ENCODE measurements at places on chromosomes 11 and 22.
A peak's percentile ranks its signal among the peaks of the same experiment; 100 is the strongest.

DNA sequence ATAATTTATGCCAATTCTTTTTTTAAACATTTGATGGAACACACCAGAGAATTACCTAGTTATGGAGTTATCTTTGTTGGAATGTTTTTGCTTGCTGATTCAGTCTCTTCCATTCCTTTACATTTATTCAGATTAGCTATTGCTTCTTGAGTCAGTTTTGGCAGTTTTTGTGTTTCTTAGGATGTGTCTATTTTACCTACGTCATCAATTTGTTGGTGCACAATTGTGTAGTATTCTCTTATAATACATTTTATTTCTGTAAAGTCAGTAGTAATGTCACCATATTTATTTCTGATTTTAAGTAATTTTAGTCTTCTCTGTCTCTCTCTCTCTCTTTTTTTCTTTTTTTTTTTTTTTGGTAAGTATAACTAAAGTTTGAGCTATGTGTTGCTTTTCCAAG, 929.5 kb upstream of the RAG2 start:
- DNase-seq, result no peak

DNA sequence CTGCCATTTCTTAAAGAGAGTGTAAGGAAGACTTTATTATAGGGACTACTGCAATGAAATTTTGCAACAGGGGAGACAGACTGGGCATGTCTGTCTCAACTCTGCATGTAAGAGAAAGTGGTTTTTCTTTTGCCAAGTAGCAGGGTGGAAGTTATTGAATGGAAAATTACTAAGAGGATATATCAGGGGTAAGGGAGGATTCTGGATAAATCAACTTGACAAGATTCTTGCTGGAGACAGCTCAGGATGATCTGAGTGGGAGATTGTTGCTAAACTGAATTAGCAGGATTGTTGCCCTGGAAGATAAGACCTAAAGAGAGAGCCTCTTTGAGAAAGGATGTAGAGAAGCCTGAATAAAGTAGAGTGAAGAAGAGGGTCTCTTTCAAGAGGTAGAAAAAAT, 145.8 kb downstream of the LUZP2 start:
- DNase-seq, result no peak

GRCh38 chr11:86089659-86090058, 20.8 kb upstream of the PICALM start:
- DNase-seq, result no peak

DNA sequence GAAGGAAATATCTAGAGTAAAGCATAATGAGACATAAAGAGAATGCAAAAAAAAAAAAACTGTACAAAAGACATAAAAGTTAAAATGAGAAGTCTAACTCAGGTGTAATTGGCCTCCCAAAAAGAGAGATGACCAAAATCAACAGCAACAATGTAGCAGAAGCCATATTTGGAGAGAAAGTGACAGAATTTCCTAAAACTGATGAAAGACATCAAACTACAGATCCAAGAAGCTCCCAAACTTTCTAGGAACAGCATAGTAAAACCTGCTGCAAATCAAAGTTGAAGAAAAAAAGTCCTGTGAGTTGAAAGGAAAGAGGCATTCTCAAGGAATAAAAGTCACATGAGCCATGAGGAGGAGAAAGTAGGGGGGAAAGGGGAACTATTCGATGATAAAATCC, 231.3 kb downstream of the METTL15 start:
- no peak for DNase-seq

DNA sequence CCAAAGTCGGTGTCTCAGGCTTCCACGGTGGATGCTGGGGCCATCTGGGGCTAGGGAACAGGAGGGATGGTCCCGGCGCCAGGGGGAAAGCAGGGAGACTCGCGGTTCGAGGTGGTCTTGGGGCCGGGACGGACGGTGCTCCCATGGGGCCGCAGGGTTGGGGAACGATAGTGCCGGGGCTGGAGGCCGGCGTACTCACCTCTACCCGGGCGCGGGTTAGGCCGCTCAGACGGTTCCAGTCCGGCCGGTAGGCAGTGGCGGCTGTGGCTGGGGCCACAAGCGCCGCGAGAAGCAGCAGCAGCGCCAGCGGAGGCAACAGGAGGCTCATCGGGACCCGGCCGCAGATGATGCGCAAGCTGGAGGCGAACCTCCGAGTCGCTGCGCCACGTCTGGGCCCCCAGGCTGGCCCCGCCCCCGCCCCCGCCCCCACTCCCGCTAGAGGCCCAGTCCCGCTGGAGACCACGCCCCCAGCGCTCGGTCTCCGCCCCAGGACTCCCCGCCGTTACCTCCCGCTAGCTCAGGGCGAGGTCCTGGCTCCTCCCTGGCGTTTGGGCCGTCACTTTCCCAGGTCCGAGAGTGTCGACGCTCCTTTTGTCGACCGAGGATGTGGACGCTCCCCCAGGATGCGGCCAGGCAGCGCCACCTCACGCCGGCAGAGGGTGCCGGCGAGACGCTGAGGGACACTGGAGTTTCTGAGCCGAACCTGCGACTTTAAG, at the start of gene SELENOM:
Gene SELENOM (minus strand): TSS at position 391 of the 716 bp plus-strand sequence. CDS start 63 bp downstream, at position 328.
- DNase-seq, result peak; percentile 88

GRCh38 chr11:59365232-59366018, 6.7 kb downstream of the OR5AN1 start:
- no peak for DNase-seq

DNA sequence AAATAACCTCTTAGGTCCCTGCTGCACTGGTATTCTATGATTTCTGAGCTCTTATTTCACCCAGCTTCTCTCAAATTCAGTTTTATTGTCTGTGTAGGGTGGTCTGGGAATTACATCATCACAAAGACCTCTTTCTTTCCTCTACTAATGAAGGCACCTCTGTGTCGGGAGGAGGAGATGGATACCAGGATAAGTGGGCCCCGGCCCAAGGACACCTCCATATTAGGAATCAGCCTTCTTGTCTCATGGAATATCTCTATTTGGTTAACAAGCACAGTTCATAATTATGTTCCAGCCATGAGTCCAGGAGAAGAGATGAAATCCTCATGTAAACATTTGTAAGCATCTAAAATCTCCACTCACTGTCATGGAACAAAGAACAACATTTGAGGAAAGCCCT, 9.4 kb downstream of the PARVA start:
- no peak for DNase-seq

GRCh38 chr22:17928391-17928790, 96.0 kb downstream of the MICAL3 start:
- no peak for DNase-seq

DNA sequence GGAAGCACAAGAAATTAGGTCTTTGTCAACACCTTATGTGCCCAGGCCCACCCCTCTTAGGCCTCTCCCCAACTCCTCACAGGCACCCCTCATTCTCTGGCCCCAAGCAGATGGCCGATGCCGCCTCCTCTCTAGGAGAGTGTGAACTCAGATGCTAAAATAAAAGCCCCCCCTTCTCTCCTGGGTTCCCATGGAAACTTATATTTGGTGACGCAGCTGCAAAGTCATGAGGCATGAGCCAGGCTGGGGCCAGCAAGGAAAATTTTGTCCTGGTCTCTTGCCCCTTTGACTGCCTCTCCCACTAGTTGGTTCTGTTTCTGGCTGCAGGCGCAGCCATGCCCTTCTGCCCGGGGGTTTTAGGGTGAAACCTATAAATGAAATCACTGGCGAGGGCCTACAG, 11.8 kb downstream of the RCOR2 start:
- no peak for DNase-seq

DNA sequence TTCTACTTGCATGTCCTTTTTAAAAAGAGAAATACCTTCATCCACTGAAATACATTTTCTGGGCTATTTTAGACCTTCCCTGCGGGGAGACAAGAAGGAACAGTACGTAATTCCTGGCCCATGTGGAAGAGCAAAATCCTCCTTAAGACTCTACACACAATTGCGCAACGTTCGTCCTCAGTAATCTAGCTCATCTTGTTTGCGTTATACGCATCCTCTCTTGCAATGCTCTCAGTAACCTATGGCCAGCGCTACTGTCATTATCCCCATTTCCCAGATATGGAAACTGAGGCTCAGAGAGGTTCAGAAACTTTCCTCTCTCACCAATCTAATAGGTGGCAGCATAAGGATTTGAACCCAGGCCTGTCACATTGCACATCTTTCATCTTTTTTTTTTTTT, 54.6 kb downstream of the RPUSD4 start:
- no peak for DNase-seq

DNA sequence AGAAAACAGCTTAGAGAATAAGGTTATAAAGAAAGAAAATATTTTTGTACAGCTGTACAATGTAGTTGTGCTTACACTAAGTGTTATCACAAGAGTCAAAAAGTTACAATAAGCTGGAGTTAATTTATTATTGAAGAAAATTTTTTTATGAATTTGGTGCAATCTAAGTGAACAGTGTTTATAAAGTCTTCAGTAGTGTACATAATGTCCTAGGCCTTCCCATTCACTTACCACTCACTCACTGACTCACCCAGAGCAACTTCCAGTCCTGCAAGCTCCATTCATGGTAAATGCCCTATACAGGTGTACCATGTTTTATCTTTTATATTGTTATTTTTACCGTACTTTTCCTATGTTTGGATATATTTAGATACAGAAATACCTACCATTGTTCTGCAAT, 34.7 kb downstream of the GDPD4 start:
- DNase-seq, result no peak

DNA sequence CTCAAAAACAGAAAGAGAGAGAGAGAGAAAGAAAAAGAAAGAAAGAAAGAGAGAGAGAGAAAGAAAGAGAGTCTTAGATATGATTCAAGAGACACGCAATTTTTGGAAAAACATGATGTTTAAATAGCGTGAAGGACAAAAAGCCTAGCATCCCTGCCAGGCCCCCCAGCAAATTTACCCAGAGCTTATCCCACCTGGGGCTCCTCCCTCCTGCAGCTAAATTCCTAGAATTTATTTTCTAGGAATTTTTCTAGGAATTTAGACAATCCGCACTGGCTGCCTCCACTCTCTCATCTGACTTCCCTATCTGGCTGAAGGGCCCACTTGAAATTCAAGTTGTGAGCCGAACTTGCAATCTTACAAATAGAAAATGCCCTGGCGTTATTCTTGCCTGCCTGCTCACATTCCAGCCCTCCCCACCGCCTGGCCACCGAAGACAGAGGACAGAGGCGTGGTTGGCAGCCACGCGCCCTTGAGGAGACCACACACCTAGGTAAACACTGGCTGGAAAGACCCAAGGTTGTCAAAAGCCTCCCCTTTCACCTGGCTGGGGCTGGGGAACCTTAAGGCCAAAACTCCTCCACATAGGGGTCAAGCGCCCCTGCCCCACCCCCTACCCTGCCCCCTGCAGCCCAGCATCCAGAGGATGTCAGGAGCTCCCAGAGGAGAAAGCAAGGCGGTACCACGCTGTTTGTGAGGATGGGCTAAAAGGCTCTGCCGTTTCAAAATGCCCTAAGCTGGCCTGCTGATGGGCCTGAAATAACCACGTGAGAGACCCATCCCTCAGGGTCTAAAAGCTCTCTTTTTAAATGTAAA, 42.2 kb downstream of the AHNAK start:
- DNase-seq, result no peak

- DNase-seq, result peak; percentile 8
These were observed 75.2 kb upstream of the GNAZ start for GRCh38 chr22:22995166-22995565.

GRCh38 chr11:66477263-66478201, 2.7 kb upstream of the DPP3 start:
- DNase-seq, result no peak

DNA sequence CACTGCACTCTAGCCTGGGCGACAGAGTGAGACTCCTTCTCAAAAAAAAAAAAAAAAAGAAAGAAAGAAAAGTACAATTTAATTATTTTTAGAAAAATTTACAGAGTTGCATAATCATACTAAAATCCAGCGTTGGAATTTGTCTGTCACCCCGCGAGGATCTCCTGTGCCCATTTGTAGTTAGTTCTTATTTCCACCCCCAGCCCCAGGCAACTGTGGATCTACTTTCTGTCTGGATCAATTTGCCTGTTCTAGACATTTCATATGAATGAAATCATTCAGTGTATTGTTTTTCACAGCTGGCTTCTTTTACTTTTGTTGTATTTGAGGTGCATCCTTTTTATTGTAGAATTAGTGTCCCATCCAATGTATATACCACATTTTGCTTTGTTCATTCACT, 102.6 kb upstream of the RASSF10 start:
- DNase-seq, result no peak

DNA sequence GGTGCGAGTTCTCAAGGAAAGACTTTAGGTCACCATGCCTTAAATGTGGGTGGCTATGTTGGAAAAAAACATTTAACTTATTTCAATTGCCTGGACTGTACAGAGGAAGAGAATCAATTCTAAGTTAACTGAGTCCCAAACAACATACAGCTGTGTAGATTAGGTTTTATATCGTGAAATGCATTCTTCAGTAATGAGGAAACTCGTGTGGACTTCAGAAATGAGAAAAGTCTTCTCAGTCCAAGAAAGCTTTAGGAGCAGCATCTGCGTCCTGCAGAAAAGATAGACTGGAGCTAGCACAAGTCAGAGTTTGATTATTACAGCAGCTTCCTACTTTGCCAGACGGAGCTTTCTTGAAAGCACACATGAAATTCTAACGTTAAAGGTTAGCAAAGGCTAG, 673.0 kb downstream of the OPCML start:
- DNase-seq, result no peak

GRCh38 chr11:117597071-117597470, 199.9 kb downstream of the DSCAML1 start:
- peak; percentile 63 for DNase-seq

DNA sequence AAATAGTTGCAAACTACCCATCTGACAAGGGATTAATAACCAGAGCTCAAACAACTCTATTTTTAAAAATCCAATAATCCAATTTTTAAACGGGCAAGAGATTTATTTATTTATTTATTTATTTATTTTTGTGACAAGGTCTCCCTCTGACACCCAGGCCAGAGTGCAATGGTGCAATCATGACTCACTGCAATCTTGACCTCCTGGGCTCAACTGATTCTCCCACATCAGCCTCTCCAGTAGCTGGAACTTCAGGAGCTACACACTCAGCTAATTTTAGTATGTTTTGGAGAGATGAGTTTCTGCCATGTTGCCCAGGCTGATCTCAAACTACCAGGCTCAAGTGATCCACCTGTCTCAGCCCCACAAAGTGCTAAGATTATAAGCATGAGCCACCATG, 267.2 kb upstream of the BLID start:
- DNase-seq, result no peak

GRCh38 chr11:35105319-35106079, 33.5 kb upstream of the CD44 start:
- no peak for DNase-seq

DNA sequence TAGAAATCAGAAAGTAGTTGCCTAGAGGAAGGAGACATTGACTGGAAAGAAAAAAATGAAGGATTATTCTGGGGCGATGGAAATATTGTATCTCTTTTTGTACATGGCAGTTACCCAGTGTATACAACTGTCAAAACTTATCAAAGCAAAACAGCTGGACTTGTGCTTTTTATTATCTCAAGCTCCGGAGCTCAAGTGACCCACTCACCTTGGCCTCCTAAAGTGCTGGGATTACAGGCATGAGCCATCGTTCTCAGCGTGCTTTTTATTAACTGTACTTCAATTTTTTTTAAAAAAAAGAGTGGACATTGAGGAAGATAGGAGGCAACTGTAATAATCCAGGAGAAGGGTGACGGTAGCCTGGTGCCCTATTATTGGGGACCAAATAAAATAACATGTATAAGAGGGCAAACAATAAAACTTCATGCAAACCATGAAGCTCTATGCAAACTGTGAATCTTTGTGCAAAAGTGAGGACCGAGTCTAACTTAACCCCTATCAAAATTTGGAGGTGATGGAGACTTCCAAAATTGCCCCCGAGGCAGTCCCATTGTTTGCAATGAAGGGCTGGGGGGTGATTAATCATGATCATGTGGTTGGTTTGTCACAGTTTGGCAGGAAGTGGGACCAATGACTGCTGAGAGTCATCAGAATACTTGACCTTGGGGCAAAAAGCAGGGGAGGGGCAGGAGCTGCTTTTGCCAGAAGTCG, 23.5 kb downstream of the FZD4 start:
- DNase-seq, result no peak
